ENCODE measurements at places on chromosomes 4 and X.

DNA sequence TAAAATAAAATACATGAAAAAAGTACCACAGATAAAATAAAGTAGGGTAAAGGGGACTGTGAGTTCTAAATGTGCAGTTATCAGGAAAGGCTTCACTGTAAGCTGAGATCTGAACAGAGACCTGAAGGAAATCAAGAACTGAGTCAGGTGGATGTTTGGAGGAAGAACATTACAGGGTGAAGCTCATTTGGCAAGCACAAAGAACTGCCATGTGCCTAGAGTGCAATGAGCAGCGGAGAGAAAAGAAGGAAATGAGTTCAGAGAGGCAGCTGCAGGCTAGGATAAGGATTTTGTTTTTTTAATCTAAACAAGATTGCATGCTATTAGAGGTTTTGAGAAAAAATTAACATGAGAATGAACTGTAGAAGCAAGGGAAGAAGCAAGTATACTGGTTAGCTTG, 373.1 kb downstream of the STPG2 start:
- DNase-seq: no peak

- no peak for DNase-seq
These were observed 60.8 kb downstream of the AWAT2 start for GRCh38 chrX:69988955-69989394.

DNA sequence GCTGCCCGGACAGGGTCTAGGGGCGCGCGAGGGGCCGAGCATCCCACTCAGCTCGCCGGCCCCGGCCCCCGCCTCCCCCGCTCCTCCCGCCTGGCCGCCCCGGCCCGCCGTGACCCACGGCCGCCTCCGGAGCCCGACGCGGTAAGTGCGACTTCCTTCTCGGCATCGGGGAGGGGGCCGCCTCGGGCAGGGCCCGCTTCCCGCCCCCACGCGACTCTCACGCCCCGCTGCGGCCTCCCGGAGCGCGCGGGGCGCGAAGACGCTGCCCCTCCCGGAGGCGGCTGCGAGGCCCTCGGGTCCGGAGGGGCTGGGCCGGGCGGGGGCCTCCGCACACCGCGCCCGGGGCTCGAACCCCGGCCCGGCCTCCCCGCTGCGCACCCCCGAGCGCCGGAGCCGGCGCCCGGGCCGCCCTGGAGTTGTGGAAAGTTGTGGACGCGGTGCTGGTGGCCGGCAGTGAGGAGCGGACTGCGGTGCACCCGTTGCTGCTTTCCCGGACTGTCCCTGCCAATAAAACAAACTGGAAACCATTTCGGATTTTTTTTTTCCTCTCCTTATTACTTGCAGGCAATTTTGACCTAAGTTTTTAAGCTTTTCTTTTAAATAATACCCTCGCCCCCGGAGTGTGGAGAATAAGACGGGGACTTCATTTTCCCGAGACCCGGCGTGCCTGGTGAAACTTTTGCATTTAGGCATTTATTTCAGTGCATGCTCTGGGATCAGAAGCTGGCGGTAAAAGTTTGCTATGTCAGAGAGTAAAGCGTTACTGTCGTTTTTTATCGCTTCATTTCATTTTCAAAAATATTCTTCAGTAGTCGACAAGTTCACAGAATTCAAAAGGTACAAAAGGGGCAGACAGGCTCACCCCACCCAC, 13.0 kb upstream of the TMEM156 start:
- no peak for DNase-seq

DNA sequence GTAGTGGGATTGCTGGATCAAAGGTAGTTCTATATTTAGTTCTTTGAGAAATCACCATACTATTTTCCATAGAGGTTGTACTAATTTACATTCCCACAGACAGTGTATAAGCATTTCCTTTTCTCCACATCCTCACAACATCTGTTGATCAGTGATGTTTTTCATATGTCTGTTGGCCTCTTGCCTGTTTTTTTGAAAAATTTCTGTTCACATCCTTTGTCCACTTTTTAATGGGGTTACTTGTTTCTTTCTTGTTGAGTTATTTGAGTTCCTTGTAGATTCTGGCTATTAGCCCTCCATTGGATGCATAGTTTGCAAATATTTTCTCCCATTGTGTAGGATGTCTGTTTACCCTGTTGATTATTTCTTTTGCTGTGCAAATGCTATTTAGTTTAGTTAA, 72.6 kb downstream of the STOX2 start:
- no peak for DNase-seq

- DNase-seq: peak; percentile 21
These were observed 5.1 kb upstream of the FAT1 start for GRCh38 chr4:186728631-186729271.

DNA sequence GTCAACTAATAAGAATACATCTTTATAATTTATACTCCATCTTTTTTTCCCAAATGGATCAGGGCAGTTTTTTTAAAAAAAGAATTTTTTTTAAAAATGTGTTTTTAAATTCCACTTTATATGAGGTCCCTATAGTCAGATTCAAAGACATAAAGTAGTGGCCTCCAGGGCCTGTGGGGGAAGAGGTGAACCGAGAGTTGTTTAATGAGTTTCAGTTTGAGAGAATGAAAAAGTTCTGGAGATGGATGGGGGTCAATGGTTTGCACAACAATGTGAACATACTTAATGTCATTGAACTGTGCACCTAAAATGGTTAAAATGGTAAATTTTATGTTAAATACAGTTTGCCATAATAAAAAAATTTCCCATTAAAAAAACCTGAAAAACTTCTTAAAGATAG, 53.8 kb downstream of the ZNF827 start:
- DNase-seq: no peak

DNA sequence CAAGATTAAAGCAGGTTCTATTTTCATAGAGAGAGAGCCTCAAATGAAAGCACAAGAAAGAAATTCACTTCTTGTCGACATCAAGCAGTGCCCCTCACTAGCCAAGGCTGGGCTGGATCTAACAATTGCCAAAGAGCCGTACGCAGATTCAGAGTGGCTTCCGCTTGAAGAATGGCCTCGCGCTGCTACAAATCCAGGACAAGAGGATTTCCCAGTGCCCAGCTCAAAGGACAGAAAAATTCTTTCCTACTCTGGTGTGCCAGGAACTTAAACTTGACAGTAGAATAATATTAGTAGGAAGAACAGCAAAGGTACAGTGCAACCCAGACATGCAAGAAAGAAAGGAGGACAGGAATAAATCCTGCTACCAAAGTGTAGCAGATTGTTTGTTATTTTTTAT, 56.5 kb upstream of the PPARGC1A start:
- DNase-seq: peak; percentile 36

- DNase-seq: no peak
These were observed 407.1 kb downstream of the ADAM29 start for GRCh38 chr4:175325230-175325629.

Measured in LHCN-M2 (cell line).